ENCODE measurements at places on chromosomes 7 and 10. TPM values are rescaled to one million over a fixed set of nuclear protein-coding genes. Genes with fewer than 3 reads are reported as not detected.
A peak's percentile ranks its signal among the peaks of the same experiment; 100 is the strongest.

GRCh38 chr10:32217216-32217615, 129.7 kb downstream of the EPC1 start:
- H3K36me3 ChIP-seq: no peaks in the 10 kb centered on the region
- H3K27me3 ChIP-seq: no peaks in the 10 kb centered on the region
- H3K27ac ChIP-seq: no peak overlapping the region
- no peak for DNase-seq

- no peaks in the 10 kb centered on the region for H3K27me3 ChIP-seq
- DNase-seq: no peak
- no peak overlapping the region for H3K4me3 ChIP-seq
- H3K36me3 ChIP-seq: peaks cover 19% of the 10 kb centered on the region
Observed at GRCh38 chr7:2437537-2438148, 34.2 kb downstream of the CHST12 start.

LRRC27 gene
- total RNA-seq: 4.6 TPM

- no peaks in the 10 kb centered on the region for H3K27me3 ChIP-seq
- peaks cover 7% of the 10 kb centered on the region for H3K36me3 ChIP-seq
- H3K4me3 ChIP-seq: no peak overlapping the region
- H3K27ac ChIP-seq: no peak overlapping the region
Observed at GRCh38 chr10:29470355-29470705, 164.4 kb downstream of the SVIL start.

ST8SIA6 gene
- total RNA-seq: not detected

TMEM178B gene
- total RNA-seq: not detected

DNA sequence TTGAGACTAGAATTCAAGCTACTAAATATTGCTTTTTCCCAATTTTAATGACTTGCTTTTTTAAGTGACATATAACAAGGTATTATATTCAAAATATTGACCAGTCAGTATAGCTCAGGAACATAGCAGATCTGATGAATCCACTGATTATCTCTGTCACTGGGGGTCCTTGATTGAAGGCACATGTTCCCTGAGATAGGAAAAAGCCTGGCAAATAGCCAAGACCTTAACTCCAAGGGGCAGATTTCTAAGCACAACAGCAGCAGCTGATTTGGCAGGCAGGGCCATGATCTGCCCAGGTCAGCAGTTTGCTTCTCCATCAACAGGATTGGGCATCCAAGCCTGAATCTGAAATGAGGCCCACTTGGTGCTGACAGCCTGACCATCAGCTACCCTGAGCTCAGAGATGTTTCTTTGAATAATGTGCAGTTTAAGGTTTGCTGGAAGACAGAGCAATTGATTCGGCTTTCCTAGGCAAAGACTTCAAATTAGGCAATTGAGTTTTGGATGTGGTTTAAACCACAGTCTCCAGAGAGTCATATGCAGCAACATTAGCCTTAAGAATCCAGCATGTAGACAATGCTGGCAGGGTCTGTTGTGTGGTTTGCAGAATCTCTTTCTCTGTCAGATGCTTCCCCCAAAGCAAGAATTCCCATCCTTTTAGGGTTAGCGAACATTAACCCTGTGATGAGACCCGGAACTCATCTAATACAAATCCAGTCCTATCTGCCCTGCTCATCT, 352.6 kb downstream of the ADRA2A start:
- no peaks in the 10 kb centered on the region for H3K4me1 ChIP-seq
- no peaks in the 10 kb centered on the region for H3K36me3 ChIP-seq
- no peak overlapping the region for H3K4me3 ChIP-seq
- no peak for DNase-seq
- no peak overlapping the region for H3K27ac ChIP-seq

- DNase-seq: no peak
- H3K27me3 ChIP-seq: peaks cover 30% of the 10 kb centered on the region
- no peak overlapping the region for H3K27ac ChIP-seq
- H3K36me3 ChIP-seq: no peaks in the 10 kb centered on the region
- peaks cover 28% of the 10 kb centered on the region for H3K4me1 ChIP-seq
- H3K4me3 ChIP-seq: no peak overlapping the region
Observed at GRCh38 chr10:119538632-119539358, 3.7 kb downstream of the RGS10 start.

CALHM2 gene
- total RNA-seq: not detected

DNA sequence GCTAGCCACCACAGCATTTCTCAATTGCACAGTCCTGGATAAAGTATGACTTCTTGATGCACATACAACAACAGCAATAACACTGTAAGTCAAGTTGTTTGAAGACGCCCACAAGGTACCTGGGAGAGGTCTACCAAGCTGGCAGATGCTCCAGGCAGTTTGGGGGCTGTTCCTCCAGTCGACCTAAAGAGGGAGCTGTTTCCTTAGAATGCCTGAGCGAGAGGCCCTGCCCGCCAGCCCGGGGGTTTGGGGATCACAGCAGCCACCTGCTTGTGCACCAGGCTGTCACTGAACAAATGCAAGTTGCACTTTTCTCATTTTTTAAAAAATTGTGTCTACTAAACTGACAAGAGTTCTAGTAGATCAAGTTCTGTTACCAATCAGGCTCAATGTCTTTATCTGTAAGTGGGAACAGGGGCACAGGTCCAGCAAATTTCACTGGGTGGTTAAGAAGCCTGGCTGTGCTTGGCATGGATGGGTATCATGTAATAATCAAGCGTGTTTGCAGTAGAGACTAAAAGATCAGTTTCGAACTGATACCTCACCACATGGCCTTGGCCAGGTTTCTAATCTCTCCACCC, 193.8 kb upstream of the ADO start:
- peak; percentile 35 for DNase-seq
- no peaks in the 10 kb centered on the region for H3K27me3 ChIP-seq
- no peaks in the 10 kb centered on the region for H3K36me3 ChIP-seq
- no peak overlapping the region for H3K4me3 ChIP-seq
- H3K4me1 ChIP-seq: no peaks in the 10 kb centered on the region

Measured in HepG2 (cell line).